ENCODE measurements at places on chromosomes 12 and 14.

- DNase-seq = peak; percentile 23
These were observed 442.6 kb downstream of the DPF3 start for GRCh38 chr14:72451054-72451972.

DNA sequence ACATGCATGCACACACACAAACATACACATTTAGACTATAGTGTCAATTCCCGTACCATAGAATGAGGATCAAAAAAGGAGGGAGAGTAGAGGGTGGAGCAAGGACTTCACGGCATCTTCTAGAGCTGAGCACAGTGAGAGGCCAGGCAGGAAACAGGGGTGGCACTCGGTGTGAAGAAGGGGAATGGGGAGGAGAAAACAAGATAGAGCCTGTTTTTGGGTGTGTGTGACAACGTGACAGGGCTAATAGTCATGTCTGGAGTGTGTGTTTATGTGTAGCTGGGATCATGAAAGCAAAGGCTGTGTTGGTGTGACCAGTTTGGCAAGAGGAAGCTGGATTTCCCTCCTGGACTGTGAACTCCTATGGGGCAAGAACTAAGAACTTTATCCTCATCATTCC, 9.9 kb upstream of the ACVR1B start:
- no peak for DNase-seq

DNA sequence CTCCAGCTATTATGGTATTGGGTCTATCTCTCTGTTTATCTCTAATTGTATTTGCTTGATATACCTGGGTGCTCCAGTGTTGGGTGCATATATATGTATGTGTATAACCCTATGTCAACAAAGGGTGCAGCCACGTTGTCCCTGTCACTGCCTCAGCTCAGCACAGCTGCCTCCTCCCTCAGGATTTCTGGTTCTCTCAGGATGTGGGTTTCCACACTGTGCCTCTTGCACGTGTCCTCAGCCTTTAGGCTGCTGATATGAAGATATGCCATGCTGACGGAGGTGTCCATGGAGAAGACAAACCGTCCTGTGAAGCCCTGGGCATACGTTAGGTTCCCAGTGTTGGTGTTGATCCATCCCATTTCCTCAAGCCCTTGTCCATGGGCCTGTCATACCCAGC, 791.2 kb downstream of the TMEM121 start:
- DNase-seq = no peak

DNA sequence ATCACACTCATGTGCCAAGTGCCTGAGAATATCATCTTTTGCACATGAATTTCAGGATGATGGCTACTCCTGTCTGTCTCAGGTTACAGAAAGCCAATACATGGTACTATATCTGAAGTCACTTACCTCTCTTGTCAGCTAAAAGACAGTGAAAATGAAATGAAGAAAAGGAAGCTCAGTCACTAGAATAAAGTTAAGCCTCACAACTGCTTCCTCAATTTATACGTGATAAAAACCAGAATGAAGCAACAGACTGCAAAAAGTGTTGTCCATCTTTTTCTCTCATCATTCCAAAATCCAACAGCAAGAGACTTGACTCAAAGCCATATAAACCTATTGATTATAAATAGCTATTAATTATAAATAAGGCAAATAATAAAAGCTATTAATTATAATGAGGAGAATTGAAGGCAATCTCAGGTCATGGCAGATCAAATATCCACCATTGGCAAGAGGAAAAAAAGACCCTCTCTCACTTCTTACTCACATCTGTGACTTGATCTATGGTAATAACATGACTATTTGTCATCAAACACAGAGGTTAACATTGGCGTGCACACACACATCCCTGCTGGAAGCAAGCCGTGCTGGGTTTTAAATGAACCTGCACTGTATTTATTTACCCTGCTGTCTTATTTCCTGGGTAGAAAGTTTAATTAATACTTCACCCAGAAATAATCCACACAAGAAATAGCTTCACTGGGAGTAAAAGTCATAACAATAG, 10.0 kb downstream of the NIN start:
- DNase-seq = no peak

DNA sequence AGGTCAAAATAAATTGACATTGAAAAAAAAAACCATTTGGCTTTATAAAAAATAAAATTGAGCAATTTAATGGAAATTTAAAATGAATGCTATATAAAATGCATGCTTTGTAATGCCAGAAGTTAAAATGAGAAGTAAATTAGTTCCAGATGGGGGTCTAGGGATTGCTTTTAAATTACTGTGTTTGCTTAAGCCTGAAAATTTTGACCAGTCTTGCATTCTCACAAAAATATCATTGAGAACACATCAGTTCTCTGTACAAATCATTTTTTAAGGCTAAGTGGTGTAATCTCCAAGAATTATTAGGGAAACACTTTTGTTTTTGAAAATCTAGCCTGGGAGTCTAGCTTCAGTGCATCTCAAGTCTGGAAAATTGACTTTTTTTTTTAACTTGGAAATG, 90.7 kb downstream of the RERG start:
- no peak for DNase-seq

- DNase-seq = no peak
These were observed 103.2 kb upstream of the MDGA2 start for GRCh38 chr14:47778631-47779030.

DNA sequence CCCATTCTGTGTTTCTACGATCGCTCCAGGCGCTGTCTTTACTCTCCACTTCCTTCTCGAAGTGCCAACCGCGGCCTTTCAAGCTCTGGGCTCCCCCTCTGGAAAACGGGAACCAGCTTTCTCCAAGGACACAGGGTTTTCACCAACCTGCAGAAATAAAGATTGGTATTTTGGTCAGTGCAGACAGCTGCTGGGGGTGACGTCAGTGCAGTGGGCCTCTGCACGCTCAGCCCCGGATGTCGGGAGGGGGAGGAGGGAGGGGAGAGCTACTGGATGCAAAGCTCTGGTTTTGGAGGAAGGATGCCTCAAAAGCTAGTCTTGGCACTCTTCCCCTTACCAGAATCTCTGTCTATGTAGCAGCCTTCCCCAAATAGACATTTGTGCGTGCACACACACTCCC, 19.9 kb downstream of the HRK start:
- peak; percentile 13 for DNase-seq

GRCh38 chr12:110266980-110267620, 13.9 kb upstream of the ATP2A2 start:
- DNase-seq = no peak

DNA sequence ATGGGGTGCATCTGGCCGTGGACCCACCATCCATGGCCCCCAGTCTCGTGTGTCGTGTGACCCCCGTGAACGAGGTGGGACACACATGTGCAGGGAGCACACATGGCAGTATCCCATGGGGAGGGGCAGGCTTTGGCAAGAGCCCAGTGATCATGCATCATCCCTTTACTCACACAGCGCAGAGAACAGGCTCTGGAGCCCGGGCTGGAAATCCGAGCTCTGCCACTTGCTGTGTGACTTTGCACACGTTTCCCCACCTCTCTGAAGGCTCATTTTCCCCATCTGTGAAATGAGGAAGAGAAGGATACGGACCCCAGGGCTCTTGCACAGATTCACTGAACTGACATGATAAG, 119.9 kb downstream of the PHETA1 start:
- DNase-seq = no peak

- DNase-seq = no peak
These were observed 20.9 kb downstream of the ISCA2 start for GRCh38 chr14:74514471-74514941.

GRCh38 chr14:92575748-92576303, 62.2 kb downstream of the RIN3 start:
- no peak for DNase-seq

DNA sequence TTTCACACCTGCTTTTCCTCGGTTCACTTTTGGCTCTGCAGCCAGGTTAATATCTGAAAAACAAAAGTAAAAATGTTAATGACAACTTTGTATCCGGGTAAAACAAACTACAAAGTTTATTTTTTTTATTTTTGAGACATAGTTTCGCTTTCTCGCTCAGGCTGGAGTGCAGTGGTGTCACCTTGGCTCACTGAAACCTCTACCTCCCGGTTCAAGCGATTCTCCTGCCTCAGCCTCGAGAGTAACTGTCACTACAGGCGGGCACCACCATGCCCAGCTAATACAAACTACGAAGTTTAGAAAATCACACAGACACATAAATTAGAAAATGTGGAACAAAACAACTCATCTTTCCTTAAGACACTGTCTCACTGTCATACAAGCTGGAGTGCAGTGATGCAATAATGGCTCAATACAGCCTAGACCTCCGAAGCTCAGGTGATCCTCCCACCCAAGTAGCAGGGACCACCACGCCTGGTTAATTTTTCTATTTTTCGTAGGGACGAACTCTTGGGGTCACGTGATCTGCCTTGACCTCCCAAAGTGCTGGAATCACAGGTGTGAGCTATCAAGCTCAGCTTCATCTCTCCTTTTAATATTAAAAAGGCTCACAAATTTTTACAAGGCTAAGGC, 38.1 kb downstream of the HNRNPC start:
- no peak for DNase-seq

DNA sequence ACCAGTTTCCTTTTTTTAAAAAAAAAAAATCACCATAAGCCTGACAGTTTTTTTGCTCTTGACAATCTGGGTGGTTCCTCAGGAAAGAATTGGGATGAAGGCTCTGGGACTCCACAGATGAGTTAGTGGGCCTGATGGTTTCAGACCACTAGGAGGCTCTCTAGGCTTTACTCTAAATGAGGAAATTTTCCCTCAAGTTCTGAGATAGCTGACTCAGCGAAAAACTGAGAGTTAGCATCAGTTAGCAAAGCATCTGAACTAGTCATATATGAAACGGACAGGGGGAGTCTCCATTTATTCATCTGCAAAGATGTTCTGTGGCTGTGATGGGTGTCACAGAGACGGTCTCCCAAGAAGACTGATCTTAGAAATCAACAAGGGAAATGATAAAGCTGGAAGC, 314.3 kb upstream of the OR4E1 start:
- DNase-seq = no peak

GRCh38 chr12:84502180-84502860, 410.3 kb downstream of the SLC6A15 start:
- DNase-seq = no peak

- DNase-seq = no peak
These were observed 29.6 kb downstream of the IRF2BPL start for GRCh38 chr14:76998910-76999309.

DNA sequence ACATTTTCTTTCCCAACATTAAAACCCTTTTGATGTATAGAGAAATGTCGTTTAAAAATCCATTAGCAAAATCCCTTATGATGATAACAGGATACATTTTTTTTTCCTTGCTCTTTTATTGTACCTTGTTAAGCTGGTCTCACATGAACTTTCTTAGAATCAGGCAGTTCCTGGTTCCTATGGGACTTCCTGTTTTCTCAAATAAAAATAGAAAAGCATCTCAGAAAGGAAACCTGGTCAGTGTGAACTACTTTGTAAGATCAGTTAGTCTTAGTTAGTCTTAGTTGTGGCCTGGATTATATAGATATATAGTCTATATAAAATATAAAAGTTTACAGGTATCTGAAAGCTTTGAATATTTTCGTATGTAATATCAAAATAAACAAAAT, 40.3 kb downstream of the LEMD3 start:
- DNase-seq = no peak

GRCh38 chr14:85451421-85451820, 78.5 kb upstream of the FLRT2 start:
- DNase-seq = no peak

GRCh38 chr12:117571321-117571720, 209.9 kb upstream of the NOS1 start:
- no peak for DNase-seq

DNA sequence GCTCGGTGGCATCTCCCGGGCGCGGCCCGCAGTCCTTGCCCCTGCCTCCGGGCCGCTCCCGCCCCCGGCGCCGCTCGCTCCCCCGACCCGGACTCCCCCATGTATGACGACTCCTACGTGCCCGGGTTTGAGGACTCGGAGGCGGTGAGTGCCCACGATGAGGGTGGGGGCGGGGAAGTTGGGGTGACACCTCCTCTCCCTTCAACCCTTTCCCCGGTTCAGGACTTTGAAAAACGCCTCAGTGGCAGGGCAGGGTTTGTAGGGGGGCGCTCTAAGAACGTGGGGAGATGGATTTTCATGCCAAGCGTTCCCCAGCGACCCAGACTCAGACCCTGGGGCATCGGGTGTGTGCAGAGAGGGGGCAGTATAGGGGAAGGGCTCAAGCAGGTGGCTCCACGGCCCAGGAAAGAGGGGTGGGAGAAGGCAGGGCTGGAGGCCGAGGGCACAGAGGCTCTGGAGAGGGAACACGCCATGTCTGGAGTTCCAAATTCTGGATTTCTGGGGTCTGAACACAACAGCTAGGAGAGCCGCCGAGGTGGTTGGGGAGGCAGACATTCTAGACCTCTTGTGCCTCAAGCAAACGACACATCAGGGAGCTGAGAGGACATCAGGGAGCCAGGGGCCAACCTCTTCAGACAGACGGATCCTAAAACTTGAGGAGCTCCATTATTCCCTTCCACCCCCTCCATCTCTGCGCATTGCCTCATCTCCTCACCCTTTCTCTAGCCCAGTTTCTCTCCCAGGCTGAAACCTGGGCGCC, 715 bp downstream of the CACNB3 start:
- DNase-seq = peak; percentile 48

DNA sequence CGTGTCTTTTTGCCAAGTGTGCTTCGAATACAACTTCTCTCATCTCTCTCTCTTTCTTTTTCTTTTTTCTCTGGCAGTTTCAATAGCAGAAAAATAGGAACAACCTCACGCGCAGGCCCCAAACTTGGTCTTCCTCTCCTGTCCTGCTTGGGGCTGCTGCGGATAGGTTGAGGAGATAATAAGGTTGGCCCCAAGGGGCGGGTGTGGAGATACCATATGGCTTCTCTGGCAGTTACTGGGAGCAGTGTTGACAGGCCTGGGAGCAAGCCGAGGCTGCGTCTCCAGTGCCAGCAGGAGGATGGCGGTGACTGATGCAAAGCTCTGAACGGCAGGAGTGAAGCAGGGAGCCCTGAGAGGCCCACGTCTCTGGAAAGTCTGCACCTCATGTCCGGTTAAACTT, 89.5 kb upstream of the MANSC4 start:
- DNase-seq = no peak

GRCh38 chr14:104111301-104112112, 26.0 kb downstream of the ASPG start:
- DNase-seq = no peak

GRCh38 chr14:44531658-44532057, 24.6 kb upstream of the FSCB start:
- DNase-seq = no peak

DNA sequence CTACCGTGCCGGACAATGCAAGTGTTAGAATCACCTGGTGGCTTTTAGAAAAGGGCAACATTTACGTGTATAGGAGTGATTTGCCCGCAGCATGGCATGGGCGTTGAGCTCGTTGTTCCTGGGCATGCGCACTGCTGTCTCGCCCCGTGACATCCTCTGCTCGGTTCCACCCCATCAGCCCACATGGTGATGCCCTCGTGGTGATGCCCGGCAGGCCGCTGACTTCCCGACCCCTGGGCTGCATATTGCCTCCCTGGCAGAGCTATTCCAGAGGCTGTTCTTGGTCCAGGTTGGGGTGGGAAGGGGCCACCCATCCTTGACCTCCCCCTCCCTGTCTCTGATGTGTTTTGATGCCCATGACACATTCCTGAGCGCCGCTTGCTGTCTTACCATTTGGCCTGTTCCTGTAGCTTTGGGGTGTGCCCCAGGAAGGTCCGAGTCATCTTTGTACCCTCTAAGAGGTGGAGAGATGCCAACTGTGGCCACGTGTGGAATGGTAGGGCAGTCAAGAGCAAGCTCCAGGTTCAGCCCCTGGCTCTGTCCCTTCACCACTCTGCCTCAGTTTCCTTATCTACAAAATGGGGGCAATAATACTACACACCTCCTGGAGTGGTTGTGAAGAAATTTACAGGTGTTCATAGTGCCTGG, 4.8 kb downstream of the HIP1R start:
- DNase-seq = no peak

- no peak for DNase-seq
These were observed 85.4 kb upstream of the HIF1A start for GRCh38 chr14:61609884-61610283.

GRCh38 chr14:68308726-68309520, 483.9 kb downstream of the ZFP36L1 start:
- no peak for DNase-seq
